Kidney capillary endothelial cell (primary cell): ENCODE measurements at places on chromosomes 2 and 18.

- peak; percentile 43 for DNase-seq
These were observed 23.1 kb upstream of the TNFAIP6 start for GRCh38 chr2:151334082-151334815.

DNA sequence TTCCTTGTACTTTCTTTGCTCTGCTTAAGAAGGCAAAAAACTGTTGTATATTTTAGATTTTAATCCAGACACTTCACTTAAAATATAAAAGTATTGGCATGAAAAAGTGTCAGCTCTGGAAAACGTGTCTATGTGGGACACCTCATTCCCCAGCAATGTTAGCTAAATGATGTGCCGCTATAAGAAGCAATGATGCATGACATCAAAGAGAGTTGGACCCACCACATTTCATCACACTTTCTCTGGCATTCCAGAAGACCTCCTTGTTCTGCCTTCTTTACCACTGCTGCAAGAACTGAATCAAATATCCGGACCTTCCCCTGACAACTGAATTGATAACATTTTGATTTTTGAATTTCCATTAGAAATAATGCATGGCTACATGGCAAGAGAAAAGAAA is 242.4 kb upstream of the TANK start:
- DNase-seq, result no peak

DNA sequence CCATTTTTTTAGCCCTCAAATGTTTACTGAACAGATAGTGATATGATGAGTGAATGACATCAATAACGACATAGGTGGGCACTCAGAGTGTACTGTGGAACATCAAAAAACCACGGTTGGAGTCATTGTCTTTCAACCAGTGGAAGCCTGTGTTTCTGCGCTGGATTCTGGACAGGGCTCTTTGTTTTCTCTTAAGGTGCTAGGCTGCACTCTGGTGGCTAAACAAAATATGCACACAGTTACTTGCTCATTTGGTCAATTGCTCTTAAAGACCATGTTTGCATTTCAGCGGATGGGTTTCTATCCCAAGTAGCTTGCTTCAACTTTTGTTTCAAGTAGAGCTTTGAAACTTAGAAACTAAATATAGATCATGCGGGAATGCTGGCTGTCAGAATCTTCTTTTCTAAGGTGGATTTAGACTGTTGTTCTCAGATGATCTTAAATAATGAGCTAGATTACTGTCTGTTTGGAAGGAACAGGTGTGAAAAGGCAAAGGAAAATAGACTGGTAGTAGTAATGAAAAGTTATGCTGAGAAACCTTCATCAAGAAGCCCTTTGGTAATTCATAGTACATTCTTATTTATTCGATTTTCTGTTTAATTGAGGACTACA is 48.5 kb upstream of the LYPD6B start:
- peak; percentile 86 for DNase-seq

DNA sequence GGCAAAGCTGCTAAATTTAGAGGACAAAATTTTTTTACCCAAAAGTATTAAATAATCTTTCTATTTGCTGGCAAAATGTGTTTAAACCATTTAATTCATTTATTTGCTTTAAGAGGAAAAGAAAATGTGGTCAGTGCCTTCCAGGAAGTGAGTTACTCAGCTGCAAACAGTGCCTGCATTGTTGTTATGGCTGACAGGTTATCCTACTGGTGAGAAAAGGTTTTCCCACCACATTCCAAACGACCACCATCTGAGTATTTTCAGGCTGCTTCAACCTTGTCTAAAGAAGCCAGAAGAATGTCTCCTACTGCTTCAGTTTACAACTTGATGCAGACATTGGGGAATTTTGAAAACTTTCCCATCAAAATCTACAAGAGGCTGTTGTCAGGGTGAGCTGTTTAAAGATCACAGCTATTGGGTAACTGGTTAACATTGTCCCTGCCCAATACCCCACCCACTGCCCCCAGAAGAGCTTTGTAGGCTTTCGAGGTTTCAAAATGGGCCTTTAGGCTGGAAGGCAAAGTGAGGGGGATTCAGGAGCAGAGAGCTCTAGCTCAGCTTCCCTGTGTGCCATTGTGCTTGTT is 461.3 kb upstream of the FANCL start:
- DNase-seq, result peak; percentile 51

DNA sequence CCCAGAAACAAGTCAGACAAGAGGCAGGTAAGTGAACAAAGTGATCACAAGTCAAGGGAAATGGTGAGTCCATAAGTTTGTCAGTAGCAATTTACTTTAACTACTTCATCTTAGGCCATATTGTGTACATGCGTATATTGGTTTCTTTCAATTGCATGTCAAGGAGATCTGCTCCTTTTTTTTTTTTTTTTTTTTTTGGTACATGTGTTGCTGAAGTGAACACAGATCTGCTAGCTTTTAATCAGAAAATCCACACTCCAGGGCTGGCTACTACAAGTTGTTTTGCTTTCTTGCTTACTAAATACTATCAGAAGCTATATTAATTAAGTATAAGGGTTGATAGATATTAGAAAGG is 985.1 kb downstream of the TSN start:
- DNase-seq, result no peak

DNA sequence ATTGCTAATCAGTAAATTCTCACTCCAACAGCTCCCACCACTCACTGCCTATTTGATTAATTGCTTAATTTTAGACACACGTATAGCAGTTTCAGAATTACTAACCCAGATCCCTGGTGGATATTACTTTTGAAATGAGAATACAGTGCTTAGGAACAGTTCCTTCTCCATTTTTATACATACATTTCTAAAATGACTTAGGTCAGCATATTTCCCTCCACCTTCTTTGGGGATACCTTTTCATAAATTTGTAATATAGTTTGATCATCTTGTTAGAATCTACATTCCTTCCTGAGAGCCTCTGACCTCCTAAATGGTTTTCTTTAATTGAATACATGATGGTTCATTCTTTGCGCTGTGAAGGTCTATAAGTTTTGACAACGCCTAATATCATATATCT is 279.8 kb upstream of the NETO1 start:
- no peak for DNase-seq

GRCh38 chr18:32612651-32613050 is 142.0 kb upstream of the GAREM1 start:
- DNase-seq, result no peak

DNA sequence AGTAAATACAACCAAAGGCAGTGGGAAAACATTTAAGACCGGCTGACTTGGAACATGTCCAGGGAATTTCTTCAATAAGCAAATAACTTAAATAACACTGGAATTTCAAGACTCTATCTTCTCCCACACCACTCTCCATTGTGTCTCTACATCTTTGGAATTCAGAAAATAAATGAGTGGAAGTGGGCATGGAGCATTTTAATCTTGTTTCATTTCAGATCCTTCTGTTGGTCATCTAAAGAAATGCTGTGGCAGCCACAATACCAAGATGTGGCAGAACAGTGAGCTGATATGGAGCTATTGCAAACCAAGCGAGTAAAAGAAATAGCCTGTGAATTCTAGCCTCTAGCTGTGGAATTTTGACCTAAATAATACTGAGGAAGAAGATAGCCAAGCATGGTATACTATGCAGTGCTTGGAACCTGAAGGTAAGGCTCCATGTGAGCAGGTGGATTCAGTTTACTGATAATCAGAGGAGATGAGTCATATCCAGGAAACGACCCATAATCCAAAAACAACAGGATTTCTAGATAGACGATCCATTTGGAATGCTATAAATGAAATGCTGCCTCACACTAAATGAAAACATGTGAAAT is 157.1 kb upstream of the SCN7A start:
- DNase-seq, result peak; percentile 21

DNA sequence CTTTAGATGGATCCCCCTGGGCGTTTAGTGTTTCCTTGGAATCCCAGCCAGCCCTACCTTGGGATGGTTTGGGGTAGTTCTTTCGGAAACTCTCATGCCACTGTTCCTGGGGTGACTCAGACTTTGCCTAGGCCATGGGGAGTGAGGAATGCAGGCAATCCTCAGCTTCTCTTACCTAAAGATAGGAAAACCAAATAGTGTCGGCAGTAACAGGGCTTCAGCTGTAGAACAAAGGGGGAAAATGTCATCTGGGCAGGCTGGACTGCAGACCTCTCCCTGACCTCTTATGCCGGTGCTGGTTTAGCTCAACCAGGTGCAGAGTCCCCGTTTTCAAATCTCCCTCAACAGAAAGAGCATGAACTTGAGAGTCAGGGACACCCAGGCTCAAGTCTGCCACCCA is 252.1 kb downstream of the TSN start:
- DNase-seq, result no peak
